Spinal cord (tissue), 10 donors: ENCODE measurements at places on chromosomes 16 and 17. TPM values are rescaled to one million over a fixed set of nuclear protein-coding genes. Genes with fewer than 3 reads are reported as not detected.

KRTAP2-3 gene
- total RNA-seq = not detected

- DNase-seq = no peak
Measured at GRCh38 chr17:48715496-48716399, 6.6 kb downstream of the PRAC1 start.

DNA sequence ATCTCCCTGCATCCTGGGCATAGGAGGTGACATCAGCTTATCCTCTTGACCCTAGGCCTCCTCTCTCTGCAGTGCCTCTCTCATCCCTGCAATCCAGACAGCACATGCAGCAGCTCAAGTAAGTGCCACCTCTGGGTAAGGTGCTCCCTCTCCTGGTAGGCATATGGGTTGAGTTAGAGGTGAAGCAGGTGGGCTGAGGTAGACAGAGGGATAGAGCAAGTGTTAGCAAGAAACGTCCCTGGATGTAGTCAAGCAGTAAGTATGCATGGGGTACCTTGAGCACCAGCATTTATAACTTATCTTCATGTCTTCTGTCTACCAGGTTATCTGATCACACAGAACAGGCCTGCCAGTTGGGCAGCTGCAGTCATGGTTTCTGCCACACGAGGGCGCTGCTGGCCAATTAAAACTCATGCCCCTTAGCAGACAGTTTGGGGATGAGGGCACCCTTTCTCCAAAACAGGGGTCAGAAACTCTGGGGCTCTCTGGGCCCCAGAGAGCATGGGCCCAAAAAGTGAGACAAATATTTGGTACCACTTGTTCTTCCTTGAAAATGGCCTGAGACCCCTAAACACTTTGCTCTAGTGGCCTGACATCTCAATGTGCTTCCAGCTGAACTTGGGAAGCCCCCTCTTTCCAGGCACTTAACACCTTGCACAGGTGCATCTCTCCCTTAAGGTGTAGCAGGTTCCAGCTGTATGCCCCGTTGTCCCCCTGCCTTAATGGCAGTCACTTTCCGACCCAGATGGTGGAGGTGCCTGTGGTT, 59.8 kb downstream of the NEUROD2 start:
- DNase-seq = no peak

DNA sequence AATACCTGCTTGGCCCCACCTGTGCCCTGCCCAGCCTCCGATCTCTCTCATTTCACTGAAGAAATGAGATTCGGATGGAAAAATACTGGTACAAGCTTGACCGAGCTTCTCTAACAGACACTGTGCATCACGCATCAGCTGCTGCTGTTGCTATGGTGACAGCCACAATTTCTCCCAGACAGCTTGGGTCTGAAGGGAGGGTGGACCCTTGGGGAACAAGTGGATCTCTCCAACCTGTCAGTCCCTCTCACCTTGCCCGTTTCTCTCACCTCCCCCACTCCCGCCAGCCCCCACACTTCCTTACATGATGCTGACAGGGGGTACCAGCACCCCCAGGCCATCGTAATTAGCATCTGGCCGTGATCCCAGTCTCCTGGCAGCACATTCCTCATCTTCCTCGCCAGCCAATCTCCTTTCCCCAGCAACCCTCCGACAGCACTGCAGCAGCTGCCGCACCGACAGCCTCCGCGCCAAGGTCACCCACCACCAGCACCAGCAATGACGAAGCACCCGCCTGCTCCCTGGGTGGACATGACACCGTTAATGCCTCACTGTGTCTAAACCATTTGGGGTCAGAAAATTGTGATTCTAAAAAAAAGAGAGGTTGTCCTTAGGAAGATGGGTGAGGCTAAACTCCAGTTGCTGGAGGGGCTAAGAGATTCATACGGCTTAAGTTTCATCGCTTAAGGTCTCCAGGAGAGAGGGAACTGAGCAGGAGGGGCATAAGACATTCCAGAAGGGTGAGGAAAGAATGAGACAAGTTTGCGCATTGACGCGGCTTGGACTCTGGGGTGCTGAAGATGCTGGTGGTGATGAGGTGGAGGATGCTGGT, 58.6 kb upstream of the TNRC6A start:
- peak; percentile 88 for DNase-seq

CDH8 gene
- total RNA-seq = 70.7 TPM

DNA sequence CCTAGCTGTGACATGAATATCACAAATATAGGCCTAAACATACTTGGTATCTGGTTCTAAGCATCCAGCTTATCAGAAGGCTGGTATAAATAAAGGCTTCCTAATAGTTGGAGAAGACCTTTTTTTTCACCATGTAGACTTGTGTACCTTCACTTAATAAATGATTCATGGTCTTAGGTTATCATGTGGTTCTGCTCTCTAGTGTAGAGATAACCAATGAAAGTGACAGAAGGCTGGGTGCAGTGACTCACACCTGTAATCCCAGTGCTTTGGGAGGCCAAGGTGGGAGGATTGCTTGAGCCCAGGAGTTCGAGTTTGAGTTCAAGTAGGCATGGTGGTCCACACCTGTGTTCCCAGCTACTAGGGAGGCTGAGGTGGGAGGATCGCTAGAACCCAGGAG, 3.1 kb downstream of the DDX19A start:
- no peak for DNase-seq

DNA sequence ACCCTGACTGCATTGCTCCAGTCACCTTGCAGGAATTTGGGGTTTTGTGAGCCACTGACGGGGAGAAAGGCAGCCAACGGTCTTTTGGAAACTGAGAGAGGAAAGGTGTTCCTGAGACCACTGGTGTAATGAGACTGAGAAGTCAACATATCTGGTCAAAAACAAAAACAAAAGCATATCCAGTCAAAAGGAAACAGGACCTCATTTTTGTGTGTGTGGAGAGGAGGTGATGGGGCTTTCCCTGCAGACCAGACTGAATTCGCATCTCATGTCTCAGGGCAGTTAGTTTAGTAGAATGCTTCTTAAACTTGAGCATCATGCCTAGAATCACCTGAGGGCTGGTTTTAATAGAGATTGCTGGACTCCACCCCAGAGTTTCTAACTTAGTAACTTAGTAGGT, 198.4 kb downstream of the COPRS start:
- DNase-seq = no peak

DNA sequence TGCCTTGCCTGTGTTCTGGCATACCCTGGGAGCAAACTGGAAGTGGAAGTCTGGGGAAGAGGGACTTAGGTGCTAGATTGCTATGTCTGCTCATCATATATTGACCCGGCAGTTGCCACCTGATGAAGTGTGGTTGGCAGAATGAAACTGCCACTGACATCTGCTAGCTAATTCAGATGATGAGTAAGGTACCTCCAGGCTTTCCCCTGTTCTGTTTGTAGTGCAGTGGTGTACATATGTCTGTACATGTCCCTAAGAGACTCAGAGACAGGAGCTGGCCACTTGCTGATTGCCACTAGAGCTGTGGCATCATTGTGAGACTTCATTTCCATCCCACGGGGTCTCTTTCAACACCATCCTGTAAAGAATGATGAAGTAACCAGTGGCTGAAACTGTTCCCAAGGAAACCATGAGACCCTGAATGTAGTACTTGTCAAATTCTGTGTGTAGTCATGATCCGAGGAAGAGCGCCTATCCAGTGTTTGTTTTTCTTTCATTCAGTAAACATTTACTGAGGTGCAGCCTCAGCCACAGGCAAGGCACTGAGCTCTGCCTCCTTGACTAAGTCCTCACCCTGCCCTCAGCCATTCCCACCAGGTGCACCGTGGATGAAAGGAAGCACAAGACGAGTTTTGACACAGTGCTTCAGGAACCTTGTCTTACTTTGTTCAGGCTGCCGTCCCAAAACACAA, 13.2 kb downstream of the CLUAP1 start:
- DNase-seq = no peak

GRCh38 chr17:21140911-21141310, 14.1 kb downstream of the DHRS7B start:
- no peak for DNase-seq

DNA sequence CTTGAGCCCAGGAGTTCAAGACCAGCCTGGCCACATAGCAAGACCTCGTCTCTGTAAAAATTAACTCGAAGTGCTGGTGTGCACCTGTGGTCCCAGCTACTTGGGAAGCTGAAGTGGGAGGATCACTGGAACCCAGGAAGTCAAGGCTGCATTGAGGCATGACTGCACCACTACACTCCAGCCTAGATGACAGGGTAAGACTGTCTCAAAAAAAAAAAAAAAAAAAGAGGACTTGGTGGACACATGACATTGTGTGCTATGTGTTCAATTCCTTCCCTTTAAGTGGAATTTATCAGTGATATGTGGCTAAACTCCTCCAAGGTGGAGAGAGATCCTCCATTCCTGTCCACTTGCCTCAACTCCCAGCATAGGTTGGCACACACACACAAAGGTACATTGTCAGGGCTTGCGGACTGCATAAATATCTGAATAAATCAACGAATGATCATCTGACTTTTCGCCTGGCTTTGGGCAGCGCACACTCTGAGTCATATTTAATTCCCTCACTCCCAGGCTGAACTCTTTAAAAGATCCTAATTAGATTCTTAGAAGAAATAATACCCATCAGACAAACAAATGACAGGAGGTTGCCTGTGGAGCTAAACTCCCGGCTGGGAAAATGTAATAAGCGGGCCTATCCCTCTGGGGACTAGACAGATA, 25.0 kb upstream of the SYT17 start:
- DNase-seq = no peak

DNA sequence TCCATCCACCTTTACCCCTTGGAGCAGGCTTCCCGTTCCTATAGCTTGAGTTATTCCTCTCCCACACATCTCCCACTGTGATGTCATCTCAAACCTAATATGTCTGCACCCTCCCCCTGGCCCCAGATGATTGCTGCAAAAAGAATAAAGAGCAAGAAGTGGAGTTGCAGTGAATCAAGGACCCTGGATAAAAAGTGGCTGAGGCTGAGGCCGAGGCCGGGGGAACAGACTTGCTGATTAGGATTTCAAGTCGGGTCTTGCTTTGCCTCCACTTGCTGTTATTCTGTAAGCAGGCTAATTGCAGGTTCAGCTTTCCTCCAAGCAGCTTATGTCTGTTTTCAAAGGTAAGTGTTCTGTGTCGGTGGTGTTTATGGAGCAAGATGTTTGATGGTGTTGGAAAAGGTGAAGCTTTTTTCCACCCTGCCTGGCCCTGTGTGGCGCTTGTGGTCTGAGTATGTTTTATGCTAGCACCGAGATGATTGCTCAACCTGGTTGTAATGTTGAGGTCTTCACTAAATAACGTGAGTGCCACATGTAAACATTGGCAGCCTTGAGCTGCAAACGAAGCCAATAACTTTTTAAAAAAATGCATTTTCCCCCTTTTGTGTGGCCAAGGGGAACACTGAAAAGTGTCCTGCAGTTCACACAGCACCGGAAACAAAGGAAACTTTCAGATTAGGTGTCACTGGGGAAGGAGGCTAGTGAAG, 15.4 kb downstream of the HS3ST3B1 start:
- no peak for DNase-seq

APOBR gene
- total RNA-seq = 0.99 TPM

DNA sequence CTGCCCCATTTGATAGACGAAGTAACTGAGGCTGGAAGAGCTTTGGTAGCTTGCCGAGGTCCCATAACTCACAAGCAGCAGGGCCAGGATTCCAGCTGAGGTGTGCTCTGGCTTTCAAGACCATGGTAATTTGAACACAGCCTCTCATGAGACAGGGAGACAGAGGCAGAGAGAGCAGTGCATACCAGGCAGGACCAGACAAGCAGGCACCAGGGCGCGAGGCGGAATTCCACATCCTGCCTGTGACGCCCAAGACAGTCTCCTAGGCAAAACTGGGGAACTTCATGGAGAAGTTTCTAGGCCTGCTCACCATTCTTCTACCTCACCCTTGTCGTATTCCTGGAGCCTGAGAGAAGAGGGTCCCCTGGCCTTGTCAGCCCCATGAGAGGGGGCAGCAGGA, 19.2 kb downstream of the SDK2 start:
- no peak for DNase-seq

GRCh38 chr16:47660540-47660939, 199.4 kb downstream of the PHKB start:
- DNase-seq = no peak

RAC3 gene
- total RNA-seq = 51.7 TPM

DNA sequence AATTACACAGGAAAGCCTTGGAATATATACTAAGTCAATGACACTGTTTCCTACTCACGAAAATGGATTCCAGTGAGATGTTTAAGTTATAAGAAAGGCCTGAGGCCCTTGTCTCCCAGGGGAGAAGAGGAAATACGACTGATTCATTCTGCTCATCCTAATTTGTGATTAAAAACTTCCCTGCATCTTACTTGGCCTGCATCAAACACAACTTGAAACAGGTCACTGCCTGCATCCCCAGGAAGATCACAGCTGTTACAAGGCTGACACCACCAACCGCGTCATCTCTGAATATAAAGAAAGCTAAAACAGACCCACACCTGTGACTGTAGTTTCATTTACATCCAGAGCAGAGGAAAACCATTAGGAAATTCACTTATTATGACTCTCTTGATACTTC, 121.9 kb downstream of the DNAH3 start:
- DNase-seq = no peak

GRCh38 chr17:8608001-8608400, 22.5 kb downstream of the MYH10 start:
- DNase-seq = no peak

GP1BA gene
- total RNA-seq = not detected

DNA sequence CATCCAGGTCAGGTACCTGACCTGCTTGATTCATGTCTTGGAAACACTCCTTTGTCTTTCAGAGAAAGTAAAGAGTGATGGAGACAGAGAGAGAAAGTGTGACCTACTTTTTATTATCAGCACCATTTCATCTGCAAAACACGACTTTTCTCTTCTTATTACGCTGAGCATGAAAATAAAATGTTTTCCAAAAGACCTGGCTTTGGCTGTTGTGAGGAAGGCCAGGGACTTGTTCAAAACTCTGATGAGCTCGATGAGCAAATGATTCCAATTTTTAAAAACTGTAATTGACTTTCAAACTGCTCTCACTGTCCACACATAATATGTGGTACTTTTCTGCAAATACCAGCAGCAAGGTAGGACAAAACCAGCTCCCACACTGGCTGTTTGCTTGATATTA, 679.9 kb downstream of the MAF start:
- DNase-seq = no peak

NPB gene
- 4.4 TPM for total RNA-seq

DNA sequence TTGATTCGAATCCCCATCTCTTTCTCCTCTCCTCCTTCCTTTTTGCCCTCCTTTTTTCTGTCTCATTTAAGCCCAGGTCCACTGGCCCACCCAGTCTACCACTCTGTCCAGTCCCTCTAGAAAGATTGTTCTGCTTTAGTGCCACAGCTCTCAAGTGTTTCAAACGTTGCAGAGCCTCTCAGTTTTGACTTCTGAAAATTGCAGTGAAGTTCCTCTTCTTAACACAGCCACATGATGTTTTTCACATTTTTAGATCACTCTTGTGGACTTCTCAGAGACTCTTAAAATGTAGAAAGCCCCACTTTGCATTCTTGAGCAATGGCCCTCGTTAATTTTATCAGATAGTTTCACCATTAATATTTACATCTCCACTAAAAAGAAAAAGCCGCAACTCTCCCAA, 253.1 kb downstream of the HAPSTR1 start:
- no peak for DNase-seq

GRCh38 chr16:88289968-88290401, 92.8 kb upstream of the ZNF469 start:
- peak; percentile 8 for DNase-seq

- no peak for DNase-seq
Measured at GRCh38 chr16:10776280-10776679, 32.6 kb downstream of the NUBP1 start.
